Right renal pelvis (tissue), 4 donors: ENCODE measurements at places on chromosomes 2 and 18.

DNA sequence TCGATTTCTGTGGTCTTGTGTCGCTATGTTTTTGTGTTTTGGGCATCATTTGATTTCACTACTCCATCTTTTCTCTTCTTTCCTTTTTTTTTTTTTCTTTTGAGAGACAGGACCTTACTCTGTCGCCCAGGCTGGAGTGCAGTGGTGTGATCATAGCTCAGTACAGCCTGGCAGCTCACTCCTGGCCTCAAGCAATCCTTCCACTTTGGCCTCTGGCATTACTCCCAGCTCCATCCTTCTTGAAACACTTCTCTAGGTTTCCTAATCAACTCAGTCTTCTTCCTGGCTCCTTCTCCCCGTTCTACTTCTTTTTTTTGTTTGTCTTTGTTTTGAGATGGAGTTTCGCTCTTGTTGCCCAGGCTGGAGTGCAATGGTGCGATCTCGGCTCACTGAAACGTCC is 26.5 kb downstream of the TCF23 start:
- no peak for DNase-seq

DNA sequence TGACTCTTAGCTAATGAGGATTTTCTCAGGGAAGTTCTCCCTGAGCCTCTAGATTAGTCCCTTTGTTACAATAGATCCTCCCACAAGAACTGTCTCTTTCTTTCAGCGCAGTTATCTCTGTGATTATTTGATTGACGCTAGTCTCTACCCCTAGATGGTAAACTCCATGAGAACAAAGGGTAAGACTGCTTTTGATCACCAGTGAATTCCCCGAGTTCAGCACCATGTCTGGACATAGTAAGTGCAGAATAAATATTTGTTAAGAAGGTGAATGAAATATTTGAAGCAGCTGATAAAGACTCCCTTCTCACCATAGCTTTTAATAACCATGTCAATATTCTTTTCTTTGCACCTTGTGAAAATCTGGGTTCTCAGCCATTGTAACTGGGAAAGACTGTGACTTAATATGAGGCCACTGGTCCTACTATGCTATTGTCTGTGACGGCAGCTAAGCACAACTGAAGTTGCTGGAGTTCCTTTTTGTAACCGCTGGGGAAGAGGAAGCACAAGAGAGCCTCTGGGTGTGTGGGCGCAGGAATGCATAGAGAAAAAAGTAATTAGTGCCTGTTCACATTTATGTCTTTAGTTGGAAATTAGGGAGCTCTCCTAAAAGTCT is 214.7 kb downstream of the TGIF1 start:
- DNase-seq, result no peak

DNA sequence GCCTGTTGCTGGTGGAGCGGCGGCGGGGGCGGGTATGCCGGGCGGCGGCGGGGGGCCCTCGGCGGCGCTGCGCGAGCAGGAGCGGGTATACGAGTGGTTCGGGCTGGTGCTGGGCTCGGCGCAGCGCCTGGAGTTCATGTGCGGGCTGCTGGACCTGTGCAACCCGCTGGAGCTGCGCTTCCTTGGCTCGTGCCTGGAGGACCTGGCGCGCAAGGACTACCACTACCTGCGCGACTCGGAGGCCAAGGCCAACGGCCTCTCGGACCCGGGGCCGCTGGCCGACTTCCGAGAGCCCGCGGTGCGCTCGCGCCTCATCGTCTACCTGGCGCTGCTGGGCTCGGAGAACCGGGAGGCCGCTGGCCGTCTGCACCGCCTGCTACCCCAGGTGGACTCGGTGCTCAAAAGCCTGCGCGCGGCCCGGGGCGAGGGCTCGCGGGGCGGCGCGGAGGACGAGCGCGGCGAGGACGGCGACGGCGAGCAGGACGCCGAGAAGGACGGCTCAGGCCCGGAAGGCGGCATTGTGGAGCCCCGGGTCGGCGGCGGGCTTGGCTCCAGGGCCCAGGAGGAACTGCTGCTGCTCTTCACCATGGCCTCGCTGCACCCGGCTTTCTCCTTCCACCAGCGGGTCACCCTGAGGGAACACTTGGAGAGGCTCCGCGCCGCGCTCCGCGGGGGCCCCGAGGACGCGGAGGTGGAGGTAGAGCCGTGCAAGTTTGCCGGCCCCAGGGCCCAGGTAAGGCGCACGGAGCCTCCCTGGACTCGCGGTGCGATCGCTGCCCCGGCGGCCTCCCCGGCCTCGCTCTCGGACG is 1.0 kb downstream of the ZCCHC2 start:
- no peak for DNase-seq

- DNase-seq, result no peak
Measured at GRCh38 chr2:188434018-188434417, 142.3 kb downstream of the GULP1 start.

- DNase-seq, result no peak
Measured at GRCh38 chr2:64845273-64845905, 143.8 kb upstream of the SLC1A4 start.

DNA sequence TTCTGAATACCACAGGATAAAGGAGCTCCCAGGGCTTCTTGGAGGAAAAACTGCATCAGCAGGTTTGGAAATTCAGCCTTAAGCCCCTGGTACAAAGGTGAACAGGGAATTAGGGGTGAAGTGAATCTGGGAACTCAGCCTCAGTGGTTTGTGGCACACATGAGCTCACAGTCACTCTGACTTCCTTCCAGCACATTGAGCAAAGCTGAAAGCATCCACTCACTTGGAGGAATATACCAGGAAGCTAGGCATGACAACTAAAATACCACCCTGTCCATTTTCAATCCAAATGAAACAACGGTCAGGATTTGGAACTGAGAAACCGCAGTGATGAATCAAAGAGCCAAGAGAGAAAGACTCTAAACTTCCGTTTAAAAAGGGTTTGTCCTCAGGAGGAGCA is 216.1 kb downstream of the ICOS start:
- DNase-seq, result no peak

- no peak for DNase-seq
Measured at GRCh38 chr2:20421336-20421987, 25.4 kb upstream of the RHOB start.

GRCh38 chr18:3649135-3649632 is 199.2 kb downstream of the TGIF1 start:
- DNase-seq, result no peak

GRCh38 chr18:24388957-24389356 is 8.7 kb downstream of the OSBPL1A start:
- DNase-seq, result no peak

DNA sequence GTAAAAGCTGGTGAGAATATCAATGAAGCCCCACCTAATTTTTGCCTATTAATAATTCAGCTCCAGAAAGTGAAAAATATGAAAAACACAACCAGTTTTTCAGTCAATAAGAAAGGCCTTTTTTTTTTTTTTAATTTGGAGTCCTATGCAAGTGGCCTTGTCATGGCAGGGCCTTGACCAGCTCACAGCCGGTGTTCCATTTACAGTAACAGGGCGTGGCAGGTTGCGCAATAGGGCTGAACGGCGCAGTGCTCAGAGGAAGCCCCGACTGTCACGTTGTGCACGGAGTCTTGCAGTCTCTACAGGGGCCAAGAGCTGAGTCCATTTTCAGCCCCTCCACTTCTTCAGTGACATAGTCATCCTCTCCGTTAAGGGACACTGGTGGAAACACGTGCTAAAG is 184.1 kb upstream of the FN1 start:
- no peak for DNase-seq

- DNase-seq, result no peak
Measured at GRCh38 chr2:171568089-171568488, 45.8 kb downstream of the CYBRD1 start.

DNA sequence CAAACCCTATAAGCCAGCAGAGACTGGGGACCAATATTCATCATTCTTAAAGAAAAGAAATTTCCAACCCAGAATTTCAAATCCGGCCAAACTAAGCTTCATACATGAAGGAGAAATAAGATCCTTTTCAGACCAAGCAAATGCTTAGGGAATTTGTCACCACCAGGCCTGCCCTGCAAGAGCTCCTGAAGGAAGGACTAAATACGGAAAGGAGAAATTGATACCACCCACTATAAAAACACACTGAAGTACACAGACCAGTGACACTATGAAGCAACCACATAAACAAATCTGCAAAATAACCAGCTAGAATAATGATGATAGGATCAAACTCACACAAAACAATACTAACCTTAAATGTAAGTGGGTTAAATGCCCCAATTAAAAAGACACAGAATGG is 22.4 kb downstream of the NPHP1 start:
- no peak for DNase-seq

DNA sequence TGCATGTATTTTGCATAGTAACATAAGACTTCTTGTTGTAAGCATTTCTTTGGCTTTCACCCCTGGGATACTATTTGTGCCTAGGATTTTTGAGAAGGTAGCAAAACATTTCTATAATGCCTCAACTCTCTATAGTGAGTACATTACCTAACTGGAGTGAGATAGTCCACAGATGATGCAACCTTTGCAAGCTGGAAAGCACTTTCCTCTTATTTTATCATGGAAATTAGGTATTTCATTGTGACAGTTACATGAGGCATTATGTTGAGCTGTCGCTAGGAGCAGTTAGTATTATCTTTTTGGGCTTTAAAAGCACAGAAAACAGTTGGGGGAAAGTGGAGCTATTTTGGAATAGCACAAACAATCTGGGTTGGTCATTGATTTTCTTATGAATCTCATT is 786.2 kb downstream of the DCC start:
- DNase-seq, result no peak

GRCh38 chr2:151262629-151263028 is 966 bp upstream of the RBM43 start:
- DNase-seq, result no peak

DNA sequence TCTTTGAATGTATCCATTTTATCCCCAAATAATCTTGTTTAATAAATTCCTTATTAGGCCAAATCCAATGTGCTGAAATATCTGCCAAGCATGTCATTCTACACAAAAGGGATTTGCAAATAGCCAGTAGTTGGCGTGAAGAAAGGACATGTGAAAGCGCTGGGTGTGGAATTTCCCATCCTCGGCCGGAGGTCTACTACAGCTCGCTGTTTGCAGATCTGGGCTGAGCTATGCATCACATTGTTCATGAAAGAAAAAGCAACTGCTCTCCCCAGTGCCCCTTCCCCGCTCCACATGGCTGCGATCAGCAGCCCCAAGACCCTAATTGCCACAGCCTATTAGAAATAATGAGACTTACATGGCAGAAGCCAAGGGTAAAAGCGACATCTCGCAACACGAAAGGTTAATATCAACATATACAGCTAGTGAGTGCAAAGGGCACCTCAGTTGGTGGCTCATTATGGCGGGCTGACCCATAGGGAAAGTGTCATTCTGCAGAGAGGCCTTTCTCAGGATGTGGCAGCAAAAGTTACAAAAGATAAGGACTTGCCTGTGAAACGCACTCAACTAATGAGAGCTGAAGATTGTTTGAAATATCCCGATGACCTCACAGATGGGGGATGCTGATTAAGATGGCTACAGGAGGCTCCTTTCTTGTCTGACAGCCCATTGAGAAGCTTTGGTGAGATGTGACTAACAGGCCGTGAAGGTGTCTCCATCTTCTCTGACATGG is 126.9 kb upstream of the CYP1B1 start:
- DNase-seq, result no peak

GRCh38 chr2:109168716-109169115 is 39.7 kb downstream of the SH3RF3 start:
- DNase-seq, result no peak

DNA sequence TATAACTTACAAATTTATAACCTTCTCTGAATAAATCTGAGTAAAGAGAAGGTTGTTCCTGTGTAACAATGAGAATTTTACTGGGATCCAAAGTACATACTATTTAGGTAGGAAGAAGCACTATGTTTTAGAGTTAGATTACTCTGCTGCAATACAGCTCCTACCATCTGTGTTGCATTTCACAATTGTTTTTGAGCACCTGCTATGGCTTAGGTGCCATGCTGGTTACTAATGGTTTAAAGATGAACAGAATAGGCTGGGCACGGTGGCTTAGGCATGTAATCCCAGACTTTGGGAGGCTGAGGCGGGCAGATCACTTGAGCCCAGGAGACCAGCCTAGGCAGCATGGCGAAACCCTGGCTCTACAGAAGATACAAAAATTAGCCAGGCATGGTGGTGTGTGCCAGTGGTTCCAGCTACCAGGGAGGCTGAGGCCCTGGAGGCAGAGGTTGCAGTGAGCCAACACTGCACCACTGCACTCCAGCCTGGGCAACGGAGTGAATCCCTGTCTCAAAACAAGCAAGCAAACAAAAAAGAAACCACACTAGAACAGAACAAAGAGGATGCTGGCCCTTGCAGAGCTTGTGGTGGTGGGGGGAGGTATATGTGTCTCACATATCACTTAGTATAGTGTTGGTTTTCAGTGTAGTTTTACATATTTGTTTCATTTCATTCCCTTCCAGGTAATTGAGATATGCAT is 56.7 kb downstream of the SPTBN1 start:
- DNase-seq, result no peak
